ENCODE measurements at places on chromosomes 7 and 10.

DNA sequence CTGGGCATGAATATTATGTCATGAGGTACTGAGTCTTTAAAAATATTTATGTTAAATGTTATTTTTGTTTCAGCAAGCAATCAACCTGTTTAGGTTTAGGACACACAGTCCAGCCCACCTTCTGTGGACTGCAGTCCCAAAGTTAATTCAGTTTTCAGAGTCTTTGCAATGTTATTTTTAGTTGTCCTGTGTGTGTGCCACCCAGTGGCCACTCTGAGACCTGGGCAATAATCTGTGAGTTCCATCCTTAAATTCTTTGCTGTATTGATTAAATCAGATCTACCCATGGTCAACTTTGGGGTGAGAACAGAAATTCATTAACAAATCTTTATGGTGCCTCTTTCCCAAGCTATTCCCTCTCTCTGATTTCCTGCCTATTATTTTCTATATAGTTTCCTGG, 415.1 kb downstream of the CCSER2 start:
- DNase-seq, result no peak

DNA sequence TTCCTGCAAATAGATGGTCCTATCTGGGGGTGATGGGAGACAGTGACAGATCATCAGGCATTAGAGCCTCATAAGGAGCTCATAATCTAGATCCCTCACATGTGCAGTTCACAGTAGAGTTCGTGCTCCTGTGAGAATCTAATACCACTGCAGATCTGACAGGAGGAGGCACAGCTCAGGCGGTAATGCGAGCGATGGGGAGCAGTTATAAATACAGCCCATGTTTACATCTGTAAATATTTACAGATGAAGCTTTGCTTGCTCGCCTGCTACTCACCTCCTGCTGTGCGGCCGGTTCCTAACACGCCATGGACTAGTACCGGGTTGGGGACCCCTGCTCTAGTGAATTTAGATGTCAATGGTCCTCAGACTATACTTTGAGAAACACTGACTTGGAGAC, 17.0 kb upstream of the CDCA7L start:
- no peak for DNase-seq

GRCh38 chr7:151431281-151431767, 8.6 kb downstream of the CRYGN start:
- DNase-seq, result no peak

DNA sequence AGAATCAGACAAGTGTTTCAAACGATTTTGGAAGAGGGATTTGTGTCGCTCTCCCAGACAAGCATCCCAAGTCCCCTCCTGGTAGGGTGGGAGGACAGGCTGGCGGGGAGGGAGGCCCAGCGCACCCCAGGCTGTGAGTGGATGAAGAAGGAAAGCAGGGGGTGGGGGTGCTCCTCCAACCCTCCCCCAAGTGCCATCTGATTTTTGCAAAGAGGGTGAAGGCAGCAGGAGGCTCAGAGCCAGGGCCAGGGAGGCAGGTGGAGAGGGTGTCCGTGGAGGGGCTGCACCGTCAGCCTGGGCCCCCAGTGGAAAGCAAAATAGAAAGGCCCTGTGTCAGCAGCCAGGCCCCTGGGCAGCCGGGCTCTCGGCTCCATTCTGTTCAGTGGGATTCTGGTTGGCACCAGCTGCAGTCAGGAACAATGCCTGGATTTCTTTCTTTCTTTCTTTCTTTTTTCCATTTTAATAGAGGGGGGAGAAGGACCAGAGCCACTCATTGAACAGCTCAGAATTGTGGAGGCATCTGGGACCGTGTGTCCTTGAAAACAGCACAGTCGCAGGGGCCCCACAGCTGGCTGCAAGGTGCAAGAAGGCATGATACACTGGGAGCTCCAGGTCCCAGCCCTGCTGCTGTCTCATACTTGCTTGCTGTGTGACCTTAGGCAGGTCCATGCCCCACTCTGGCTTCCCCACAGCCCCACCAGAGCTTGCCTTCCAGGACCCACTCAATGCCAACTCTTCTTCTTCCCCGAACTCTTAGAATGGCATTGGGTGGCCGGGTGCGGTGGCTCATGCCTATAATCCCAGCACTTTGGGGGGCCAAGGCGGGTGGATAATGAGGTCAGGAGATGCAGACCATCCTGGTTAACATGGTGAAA, 7.1 kb upstream of the ZMIZ1 start:
- DNase-seq, result no peak

DNA sequence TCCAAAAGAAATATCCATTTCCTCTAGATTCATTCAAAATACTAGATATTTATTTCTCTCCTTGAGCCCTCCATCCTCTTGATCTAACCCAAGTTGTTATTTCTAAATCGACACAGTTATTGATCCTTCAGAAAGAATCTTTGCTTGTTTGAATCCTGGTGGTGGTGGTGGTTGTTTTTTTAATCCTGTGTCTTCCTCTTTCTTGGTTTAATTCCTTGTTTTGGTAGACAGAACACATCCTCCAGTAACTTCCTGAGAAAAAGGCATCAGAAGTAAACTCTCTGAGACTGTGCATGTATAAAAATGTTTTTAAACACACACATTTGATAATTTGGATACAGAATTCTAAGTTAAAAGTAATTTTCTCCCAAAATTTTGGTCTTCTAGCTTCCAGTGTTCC, 49.9 kb downstream of the SIRT1 start:
- no peak for DNase-seq

- peak; percentile 20 for DNase-seq
Measured at GRCh38 chr7:90262438-90262837, 17.5 kb downstream of the CFAP69 start.
